ENCODE measurements at places on chromosomes 1 and 21. TPM values are rescaled to one million over a fixed set of nuclear protein-coding genes. Genes with fewer than 3 reads are reported as not detected.

THEM4 gene
- 18.5 TPM for total RNA-seq

PTCH2 gene
- total RNA-seq = 4.0 TPM

BTG3 gene
- 42.9 TPM for total RNA-seq

TTLL7 gene
- total RNA-seq = 6.3 TPM

C1orf105 gene
- 7.0 TPM for total RNA-seq

RSPO1 gene
- 2.2 TPM for total RNA-seq

LRRC3 gene
- total RNA-seq = 4.0 TPM

FOXO6 gene
- 5.3 TPM for total RNA-seq

HCN3 gene
- 4.6 TPM for total RNA-seq

NPHP4 gene
- 13.8 TPM for total RNA-seq

All from metanephros (tissue), 2 donors.